Smooth muscle cell of the pulmonary artery (primary cell): ENCODE measurements at places on chromosomes 5 and 9. TPM values are rescaled to one million over a fixed set of nuclear protein-coding genes. Genes with fewer than 3 reads are reported as not detected.

The TCOF1 gene
- total RNA-seq = 15.9 and 17.8 TPM in 2 replicates

The PTGES gene
- 6.5 and 21.0 TPM in 2 replicates for total RNA-seq

The SLCO4C1 gene
- not detected in 2 replicates for total RNA-seq

The C9orf50 gene
- total RNA-seq = 0.26 and 0.33 TPM in 2 replicates

The CMBL gene
- 19.8 and 20.2 TPM in 2 replicates for total RNA-seq
